WTC11 (cell line): ENCODE measurements at places on chromosomes 16 and 17.

- DNase-seq, result no peak
- H3K27me3 ChIP-seq, result peaks cover 6% of the 10 kb centered on the region; the same call in 1 of the 2 replicates
- no peak overlapping the region for H3K27ac ChIP-seq
- no peaks in the 10 kb centered on the region for H3K36me3 ChIP-seq
These were observed 3.0 kb upstream of the CDH15 start for GRCh38 chr16:89168381-89169189.

GRCh38 chr16:48542020-48542473 lies 67.9 kb downstream of the N4BP1 start:
- H3K27me3 ChIP-seq, result no peaks in the 10 kb centered on the region
- H3K4me1 ChIP-seq, result peaks cover 7% of the 10 kb centered on the region; the same call in 1 of the 2 replicates
- H3K4me3 ChIP-seq, result no peak overlapping the region

DNA sequence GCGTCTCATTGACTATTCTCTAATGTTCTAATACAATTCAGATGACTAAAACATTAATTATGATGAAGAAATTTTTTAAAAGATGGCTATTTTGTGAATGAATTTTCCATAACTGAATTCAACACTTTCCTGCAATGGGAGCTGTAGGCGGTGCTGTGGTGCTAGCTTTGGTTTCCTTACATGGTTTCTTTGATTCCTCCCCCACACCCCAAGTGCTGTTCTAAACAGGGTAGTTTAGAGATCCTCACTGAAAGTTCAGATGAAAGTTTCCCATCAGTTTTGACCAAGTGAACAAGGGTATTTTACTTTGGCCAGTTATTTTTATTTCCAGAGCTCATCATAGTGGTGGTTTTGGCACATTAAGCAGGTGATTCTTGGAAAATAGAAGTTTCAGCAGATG lies 26.0 kb upstream of the MRC2 start:
- H3K4me3 ChIP-seq, result no peak overlapping the region
- no peak overlapping the region for H3K27ac ChIP-seq
- no peaks in the 10 kb centered on the region for H3K27me3 ChIP-seq

GRCh38 chr17:72075995-72076677 lies 44.7 kb upstream of the SOX9 start:
- DNase-seq, result no peak
- H3K4me1 ChIP-seq, result no peaks in the 10 kb centered on the region
- H3K27me3 ChIP-seq, result no peaks in the 10 kb centered on the region; the same call in 1 of the 2 replicates
- no peaks in the 10 kb centered on the region for H3K36me3 ChIP-seq
- H3K4me3 ChIP-seq, result no peak overlapping the region

DNA sequence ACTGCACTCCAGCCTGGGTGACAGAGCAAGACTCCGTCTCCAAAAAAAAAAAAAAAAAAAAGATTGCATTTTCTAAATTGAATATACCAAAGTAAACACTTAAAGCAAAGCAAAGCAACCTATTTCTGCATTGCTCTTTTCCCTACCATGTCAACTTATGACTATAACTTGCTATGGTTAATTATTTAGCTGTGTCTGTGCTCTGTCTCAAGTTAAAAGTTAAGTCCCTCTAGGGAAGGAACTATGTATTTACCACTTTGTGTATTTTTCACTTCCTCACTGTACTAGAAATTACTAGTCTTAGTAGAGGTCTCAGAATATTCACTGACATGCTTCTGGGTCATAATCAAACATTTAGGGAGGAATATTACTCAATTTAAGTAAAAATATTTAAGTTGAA lies 711.7 kb upstream of the SOX9 start:
- peaks cover under 1% of the 10 kb centered on the region for H3K4me1 ChIP-seq
- DNase-seq, result no peak
- H3K36me3 ChIP-seq, result no peaks in the 10 kb centered on the region
- H3K27me3 ChIP-seq, result no peaks in the 10 kb centered on the region

- no peak for DNase-seq
- H3K4me3 ChIP-seq, result no peak overlapping the region
- H3K27me3 ChIP-seq, result no peaks in the 10 kb centered on the region
These were observed 102.3 kb upstream of the C17orf78 start for GRCh38 chr17:37273409-37274051.
